Activated CD4-positive, alpha-beta T cell treated with anti-CD3 and anti-CD28 coated beads, Interleukin-2, amount 10 ng/mL, durations not matched to agents 7 days and 5 days (primary cell): ENCODE measurements at places on chromosomes 2 and 18.

DNA sequence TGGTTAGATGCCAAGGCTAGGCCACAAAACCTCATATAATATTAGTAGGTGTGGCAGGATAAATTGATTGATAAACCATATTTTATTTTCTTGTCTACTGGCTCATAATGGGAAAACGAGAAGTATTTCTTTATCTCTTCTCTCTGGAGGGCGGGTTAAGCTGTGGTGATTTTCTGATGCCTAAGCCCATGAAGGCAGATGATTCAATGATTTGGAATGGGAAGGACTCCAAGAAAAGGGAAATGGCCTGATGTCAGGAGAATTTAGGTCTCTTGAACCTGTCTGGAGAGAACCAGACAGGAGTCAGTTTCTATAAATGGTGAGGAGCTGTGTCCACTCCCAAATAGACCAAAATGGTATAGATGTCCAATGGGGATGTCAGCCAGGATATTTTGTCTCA, 18.7 kb upstream of the MAP4K3 start:
- no peak for DNase-seq

- DNase-seq = peak; percentile 68
Measured at GRCh38 chr2:174603280-174603679, 5.7 kb upstream of the WIPF1 start.

DNA sequence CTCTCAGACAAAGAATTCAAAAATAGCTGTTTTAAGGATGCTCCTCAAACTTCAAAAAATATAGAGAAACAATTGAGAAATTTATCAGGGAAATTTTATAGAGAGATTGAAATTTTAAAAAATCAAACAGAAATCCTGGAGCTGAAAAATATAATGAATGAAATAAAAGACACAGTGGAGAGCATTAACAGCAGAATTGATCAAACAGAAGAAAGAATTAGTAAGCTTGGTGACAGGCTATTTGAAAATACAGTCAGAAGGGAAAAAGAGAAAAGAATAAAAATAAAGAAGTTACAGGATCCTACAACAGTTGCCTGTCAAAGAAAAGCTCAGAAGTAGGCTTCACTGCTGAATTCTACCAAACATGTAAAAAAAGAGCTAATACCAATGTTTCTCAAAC, 293.8 kb upstream of the VWC2L start:
- DNase-seq = no peak

GRCh38 chr18:45517181-45517741, 98.0 kb upstream of the SLC14A2 start:
- DNase-seq = no peak

GRCh38 chr2:74504591-74504990, 2.9 kb downstream of the PCGF1 start:
- no peak for DNase-seq

DNA sequence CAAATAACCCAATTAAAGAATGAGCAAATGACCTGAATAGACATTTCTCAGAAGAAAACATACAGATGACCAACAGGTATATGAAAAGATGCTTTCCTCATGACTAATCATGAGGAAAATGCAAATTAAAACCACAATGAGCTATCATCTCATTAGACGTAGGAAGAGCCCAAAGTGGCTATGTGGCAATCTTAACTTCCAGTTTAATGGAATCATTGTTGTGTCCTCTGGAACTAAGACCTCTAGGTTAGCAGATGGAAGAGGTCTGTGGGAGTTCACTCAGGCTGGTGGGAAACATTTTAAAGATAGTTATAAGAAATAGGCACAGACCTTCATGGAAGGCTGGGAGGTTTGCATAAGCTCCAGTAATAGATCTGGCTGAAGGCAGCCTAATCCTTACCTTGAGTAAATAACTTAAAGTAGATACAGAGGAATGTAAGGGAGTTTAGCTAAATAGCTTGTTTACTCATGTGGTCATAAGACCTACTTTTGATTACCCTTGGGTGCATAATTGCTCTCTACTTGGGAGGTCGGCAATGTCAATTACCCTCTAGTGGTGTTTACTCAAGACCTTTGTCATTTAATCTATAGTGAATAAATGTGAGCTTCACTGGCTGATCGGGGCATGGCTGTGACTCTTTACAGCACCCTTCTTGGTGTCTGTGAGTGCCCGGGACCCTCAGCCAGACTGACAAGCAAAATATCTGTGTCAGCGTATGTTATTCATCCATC, 119.0 kb downstream of the GULP1 start:
- no peak for DNase-seq

- no peak for DNase-seq
Measured at GRCh38 chr2:22281033-22281432, 1103.9 kb upstream of the KLHL29 start.

DNA sequence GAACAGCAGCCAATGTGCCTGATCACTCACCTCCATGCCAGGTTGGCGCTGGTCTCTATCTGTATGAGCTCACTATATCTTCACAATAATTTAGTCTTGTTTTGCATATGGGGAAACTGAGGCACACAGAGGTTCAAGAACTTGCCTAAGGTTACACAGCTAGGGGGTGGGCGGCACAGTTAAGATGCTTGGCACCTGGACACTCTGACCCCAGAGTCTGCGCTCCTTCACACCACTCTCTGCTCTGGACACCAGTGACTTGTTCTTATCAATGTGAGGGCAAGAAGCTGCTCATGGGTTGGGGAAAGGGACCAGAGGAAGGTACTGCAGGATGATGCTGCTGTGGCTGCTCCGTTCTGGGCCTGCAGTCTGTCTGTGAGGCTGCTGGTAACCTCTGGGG, 27.1 kb downstream of the FBLN7 start:
- no peak for DNase-seq
